Tibial artery (tissue), 4 donors: ENCODE measurements at places on chromosomes 7 and 10.

- DNase-seq = peak; percentile 37
These were observed 4.4 kb downstream of the ZP3 start for GRCh38 chr7:76428868-76429805.

GRCh38 chr7:116122972-116123595 is 87.3 kb upstream of the TES start:
- no peak for DNase-seq

DNA sequence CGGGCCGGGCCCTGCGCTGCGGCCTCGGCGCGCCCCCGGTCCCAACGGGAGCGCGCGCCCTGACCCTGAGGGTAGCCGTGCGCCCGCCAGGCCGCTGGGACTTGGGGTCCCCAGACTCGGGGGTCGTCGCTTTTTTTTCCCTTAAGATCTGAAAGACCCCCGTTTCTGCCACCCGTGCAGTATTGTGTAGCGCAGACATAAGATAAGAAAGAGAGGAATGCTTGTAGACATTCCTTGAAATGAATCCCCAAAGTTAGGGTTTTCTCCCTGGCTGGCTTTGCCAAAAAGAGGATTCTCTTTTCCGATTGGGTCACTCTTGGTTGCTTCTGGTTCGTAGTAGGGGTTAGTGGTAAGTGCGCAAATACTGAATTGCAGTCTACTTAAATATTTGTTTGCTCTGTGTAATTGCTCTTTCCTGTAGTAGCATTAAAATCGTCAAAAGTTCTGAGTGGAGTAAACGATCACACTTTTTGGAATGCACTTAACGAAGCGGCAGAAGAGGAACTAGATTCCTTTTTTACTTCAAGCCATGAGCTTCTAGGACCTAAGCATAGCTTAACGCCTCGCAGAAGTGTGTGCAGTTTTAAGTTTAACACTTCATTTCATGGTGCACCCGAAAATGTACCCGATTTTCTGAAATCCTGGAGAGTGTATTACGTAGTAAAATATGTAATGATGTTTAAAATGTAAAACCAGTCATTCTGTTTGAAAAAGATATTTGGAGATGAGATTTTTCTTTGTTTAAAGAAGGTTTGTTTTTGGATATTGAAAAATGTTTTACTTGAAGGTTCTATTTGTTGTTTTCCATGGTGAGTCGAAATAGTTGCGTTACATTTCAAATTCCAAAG is 1.3 kb downstream of the CUL1 start:
- no peak for DNase-seq

DNA sequence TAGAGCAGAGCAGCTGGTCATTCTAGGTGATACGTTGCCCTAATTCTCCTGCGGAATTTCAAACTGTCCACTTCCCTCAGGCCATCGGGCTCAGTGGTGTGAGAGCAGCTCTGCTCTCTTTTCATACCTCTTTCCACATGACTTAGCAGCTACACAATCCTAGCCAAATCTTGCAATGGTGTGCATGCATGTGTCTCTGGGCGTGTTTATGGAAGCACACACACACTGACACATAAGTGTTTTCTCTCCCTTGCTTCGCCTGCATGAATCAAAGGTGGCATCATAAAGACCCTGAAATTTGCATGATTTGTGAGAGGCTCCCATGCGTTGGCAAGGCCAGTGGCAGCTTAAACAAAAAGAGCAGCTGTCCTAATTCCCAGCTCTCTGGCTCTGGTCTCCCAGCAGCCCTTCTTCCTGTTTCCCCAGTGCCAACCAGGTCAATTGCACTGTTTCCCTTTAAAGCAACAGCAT is 1189.5 kb downstream of the GATA3 start:
- DNase-seq = no peak

GRCh38 chr7:120538335-120538734 is 265.4 kb downstream of the KCND2 start:
- DNase-seq = no peak

GRCh38 chr7:142868986-142869415 is 14.1 kb downstream of the EPHB6 start:
- DNase-seq = no peak

DNA sequence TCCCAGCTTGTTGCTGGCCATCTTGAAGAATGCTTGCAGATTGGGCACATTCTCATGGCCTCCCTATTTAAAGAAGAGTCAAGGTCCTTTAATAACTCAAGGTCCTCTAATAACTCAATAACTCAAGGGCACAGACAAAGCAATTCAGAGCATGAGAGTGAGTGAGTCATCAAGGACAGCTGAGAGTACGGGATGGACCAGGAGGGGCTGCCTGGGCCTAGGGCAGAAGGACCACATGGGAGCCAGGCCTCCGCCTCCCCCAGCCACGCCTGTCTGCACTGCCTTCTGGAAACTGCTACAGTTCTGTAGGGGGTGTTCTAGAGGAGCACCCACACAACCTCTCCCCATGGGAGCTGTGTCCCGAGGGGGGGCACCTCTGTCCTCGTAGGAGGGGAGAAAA is 48.9 kb downstream of the ZNF503 start:
- no peak for DNase-seq

GRCh38 chr7:87806150-87806549 is 70.0 kb downstream of the SLC25A40 start:
- DNase-seq = no peak

- no peak for DNase-seq
These were observed 7.5 kb downstream of the GRB10 start for GRCh38 chr7:50775231-50775630.

DNA sequence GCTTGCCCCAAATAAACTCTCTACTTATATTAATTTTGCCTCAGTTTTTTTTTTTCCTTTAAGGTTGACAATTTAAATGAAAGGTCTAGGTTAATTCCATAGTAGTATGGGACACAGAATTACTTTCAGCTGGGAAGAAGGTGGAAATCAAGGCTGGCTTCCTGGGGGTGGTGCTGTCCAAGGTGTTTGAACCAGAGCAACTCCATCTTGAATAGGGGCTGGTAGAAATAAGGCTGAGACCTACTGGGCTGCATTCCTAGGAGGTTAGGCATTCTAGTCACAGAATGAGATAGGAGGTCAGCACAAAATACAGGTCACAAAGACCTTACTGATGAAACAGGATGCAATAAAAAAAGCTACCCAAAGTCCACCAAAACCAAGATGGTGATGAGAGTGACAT is 1190.8 kb upstream of the AUTS2 start:
- DNase-seq = no peak

DNA sequence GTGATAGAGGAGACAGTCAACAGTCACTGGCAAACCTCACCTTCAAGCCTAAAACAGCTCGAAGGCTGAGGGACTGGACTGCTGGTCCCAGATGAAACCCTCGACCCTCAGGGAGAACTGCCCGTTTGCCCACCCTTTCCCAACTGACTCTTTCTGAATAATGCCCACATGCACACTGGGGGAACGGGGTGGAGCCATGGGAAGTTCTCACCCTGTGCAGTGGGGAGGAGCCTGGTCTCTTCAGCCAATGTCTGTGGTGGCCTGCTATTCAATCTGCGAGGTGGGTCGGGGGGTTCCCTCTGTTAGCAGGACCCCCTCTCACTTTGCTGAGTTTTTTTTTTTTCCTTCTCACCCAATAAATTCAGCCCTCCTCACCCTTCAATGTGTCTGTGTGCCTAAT is 14.5 kb downstream of the TOMM7 start:
- DNase-seq = no peak

GRCh38 chr7:43179393-43179792 is 66.9 kb downstream of the HECW1 start:
- no peak for DNase-seq

DNA sequence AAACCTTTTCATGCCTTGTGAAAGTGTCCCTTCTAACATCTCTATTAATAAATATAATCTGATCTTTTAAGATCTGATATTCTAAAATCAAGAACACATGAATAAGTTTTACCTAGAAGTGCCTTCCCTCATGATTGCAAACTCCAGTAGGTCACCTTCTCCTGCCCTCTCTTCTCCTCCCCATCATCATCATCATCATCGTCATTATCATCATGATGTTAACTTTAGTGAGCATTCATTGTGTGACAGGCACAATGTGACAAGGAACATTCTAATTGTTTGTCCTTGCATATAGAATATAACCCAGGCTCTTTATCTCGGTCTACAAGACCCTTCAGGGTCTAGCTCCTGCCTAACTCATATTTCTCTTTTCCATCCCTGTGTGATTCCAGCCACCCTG is 51.7 kb downstream of the CUBN start:
- DNase-seq = no peak

DNA sequence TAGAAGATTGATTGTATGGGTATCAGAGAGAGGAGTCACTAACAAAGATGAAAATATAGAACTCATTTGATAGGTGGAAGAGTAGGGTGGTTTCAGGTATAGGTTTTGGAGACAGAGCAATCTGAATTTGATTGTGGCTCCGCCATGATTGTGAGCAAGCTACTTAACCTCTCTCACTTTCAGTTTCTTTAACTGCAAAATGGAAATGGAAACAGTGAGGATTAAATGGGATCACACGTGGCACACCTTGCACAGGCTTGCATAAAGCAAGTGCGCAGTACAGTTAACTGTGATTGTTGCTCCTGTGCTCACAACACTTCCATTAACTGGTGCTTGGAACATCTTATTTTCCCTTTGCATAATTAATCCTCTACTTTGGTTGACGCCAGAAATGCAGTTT is 54.9 kb downstream of the ATXN7L1 start:
- DNase-seq = no peak

GRCh38 chr10:75434291-75434690 is 2.9 kb downstream of the LRMDA start:
- no peak for DNase-seq

- DNase-seq = no peak
These were observed 107.3 kb upstream of the SGCE start for GRCh38 chr7:94763268-94763667.

DNA sequence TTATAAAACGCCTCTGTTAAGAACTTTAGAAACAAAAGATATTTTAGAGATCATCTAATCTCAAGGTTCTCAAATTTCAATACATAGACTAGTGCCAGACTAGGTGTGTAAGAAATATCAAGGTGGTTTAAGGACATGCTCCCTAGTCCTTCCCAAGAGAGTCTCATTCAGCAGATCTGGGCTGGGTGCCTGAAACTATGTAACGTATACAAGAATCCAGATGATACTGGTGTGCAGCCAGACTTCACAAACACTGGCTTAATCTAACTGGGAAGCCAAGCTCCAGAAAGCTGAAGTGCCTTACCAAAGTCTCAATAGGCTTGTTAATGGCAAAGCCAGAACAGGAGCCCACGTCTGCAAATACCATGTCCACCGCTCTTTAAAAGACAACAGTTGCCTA is 105.0 kb upstream of the AMPH start:
- DNase-seq = no peak

DNA sequence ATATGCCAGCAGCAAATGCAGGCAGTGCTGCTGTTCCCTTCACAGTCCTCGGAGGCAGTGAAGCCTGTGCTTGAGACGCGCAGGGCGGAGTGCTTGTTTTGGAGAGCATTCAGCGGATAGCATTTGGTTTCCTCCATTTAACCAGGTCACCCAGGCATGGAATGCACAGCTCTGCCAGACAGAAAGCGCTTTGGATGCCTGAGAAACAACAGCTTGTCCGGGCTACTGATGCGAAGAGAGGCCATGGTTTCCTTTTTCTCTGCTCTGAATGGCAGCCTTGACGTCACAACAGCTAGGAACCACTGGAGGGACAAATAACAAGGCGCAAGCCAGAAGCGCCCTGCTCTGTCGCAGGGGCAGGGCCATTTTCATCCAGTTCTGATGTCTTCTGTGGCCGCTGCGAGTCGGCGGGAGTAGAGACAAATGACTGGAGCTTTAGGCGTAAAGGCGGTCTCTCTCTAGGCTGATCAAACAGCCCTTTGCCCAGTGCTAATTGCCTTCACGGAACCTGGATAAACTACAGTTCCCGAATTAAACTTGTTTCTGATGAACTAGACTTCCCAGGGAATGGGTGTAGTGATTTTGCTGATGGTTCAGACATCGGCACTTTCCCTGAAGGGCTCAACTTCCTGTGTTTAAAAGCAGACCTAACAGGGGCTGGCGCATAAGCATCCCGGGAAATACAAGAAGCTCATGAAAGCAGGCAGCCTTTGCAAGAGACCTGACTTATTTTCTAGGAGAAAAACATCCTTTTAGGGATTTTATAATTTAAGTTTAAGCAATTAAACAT is 187.6 kb upstream of the KLF14 start:
- peak; percentile 93 for DNase-seq

DNA sequence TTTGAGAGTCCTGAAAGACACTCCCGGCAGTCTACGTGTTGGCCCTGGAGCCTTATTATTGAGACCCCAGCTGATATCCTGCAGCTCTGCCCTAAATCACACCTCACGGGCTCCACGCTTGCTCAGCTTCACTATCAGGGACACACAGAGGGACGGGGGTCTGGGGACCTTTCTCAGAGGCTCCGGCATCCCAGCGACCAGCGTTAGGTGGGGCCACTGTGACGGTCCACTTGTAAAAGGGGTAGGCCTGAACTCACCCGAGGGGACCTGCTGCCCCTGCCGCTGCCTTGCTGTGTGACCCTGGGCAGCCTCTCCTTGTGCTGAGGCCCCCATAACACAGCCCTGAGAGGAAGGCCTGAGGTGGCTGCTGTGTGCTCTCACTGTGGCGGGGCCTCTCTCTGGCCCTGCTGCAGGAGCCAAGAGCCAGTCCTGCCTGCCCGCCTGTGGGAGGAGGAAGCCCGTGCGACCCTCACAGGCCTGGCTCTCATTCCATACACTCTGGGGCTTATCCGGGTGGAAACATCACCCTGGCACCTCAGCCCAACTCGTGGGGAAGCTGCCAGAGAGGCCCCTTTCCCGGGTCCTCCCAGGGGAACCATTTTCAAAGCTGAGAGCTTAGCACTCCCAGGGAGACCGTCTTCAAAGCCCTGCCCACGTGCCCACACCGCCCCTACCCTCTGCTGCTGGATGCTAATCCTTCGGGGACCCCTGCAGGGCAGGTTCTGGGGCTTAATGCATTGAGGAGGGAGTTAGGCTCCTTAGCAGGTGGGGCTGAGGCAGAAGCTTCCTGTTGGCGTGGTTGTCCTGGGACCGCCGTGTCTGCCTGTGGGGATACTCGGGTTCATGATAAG is 21.7 kb downstream of the AQP1 start:
- no peak for DNase-seq

DNA sequence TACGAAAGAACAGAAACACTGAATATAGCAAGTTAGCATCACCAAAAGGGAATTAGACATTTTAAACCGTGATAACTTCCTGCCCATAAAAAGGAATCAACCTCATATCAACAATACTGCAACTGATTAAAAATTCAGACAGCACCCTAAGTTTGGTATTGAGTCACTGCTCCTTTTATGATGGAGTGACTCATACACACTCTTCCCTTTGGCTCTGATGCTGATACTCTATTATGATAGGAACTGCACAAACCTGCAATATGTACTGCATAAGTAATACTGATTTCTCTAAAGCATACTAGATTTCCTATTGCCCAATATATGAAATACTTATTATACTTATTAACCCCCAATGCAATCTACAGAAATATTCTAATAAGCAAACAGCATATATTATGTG is 118.7 kb downstream of the PARD3 start:
- no peak for DNase-seq
